ENCODE measurements at places on chromosomes 16 and 17. TPM values are rescaled to one million over a fixed set of nuclear protein-coding genes. Genes with fewer than 3 reads are reported as not detected.

The SULT1A4 gene
- total RNA-seq: 4.3 TPM

The NPIPB9 gene
- 3.7 TPM for total RNA-seq

The PLD6 gene
- total RNA-seq: 0.23 TPM

The ITGB4 gene
- total RNA-seq: 1.4 TPM

The CPHXL2 gene
- not detected for total RNA-seq

The MILR1 gene
- not detected for total RNA-seq

The PIP4K2B gene
- 105 TPM for total RNA-seq

The CTRB1 gene
- total RNA-seq: not detected

The CFAP119 gene
- 18.5 TPM for total RNA-seq

The MT1H gene
- total RNA-seq: not detected

The ABCA6 gene
- total RNA-seq: not detected

The SECTM1 gene
- total RNA-seq: not detected

The CALB2 gene
- not detected for total RNA-seq

The KRTAP9-6 gene
- not detected for total RNA-seq

The CLEC3A gene
- total RNA-seq: not detected

The MMP15 gene
- total RNA-seq: 36.6 TPM

DNA sequence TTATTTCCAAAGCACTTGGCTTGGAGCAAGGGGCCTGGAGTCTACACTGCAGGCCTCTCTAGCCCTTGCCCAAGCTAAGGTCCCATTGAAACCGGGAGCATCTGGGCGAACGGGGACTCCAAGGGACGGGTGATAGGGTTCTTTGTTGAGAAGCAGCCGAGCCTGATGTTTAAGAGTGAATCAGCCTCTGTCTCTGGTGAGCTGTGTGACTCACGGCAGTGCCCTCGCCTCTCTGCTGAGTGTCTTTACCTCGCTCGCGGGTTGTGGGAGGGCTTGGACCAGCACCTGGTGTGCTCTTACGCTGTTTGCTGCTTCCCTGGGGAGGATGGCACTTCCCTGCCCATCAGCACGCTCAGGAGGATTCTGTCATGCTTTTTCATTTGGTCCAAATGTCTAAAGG is 1.3 kb downstream of the HGS start:
- no peak for DNase-seq

DNA sequence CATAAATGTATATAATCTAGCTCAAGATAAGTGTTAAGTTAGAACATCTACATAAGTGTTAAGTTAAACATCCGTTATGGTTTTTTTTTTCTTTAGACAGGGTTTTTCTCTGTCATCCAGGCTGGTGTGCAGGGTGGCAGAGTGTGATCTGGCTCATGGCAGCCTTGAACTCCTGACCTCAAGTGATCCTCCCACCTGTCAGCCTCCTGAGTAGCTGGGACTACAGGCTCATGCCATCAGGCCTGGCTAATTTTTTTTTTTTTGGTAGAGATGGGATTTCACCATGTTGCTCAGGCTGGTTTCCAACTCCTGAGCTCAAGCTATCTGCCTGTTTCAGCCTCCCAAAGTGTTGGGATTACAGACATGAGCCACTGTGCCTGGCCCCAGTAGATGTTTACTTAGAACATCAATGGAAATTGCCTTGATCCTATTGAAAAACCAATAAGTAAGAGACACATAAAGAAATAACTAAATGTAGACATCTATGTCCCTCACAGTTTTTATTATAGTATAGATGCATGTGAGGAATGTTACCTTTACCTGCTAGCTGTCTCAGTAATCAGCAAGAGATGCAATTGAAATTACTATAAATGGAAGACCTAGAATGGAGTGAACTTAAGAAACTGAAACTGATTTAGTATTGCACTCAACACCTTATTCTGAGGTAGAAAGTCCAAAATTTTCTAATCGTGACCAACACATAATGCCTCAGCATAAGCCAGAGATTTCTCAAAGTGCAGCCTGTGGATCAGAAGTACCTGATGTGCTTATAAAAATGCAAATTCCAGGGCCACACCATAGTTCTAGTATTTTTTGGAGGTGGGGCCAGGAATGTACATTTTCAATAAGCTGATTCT is 5.5 kb upstream of the FAM20A start:
- no peak for DNase-seq

DNA sequence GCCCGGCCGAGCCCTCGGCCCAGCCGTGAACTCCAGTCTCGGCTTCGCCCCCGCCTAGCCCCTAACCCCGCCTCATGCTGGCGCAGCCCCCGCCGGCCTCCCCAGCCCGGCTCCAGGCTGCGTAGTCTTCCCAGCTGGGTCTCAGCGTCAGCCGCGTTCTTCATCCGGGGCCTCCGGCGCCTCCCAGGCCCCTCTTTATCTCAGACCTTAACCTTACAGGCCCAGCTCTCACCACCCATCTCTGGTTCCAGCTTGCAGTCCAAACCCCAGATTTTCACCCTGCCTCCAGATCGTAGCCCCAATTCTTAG is at the start of gene PROCA1:
Gene PROCA1 (minus strand): TSS at position 166 of the 309 bp plus-strand sequence. CDS start 228 bp downstream, outside the sequence.
- no peak for DNase-seq

- no peak for DNase-seq
These were observed 67.6 kb downstream of the CDH13 start for GRCh38 chr16:82694239-82694874.

- DNase-seq: peak; percentile 91
These were observed at the start of gene GDE1 for GRCh38 chr16:19521471-19522396. TSS of gene GDE1 (minus strand) at chr16:19522098. CDS start at chr16:19521964, 134 bp downstream.

DNA sequence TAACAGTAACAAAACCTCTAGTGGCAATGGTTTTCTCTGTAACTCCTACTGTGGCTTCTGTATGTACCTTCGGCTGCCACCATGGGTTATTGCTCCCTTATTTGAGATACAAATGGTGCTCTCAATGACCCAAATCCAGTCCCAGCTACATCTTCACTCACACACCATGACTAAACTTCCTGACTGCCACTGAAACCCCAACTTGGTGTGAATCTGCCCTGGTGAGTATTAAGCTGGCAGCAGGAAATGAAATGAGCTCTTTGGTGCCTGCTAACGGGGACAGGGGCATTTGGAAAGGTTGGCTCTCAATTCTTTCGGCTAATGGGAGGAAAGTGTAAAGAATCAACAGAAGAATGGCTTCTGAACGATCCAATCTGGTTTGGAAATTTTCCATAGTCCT is 7.5 kb upstream of the SLC35B1 start:
- DNase-seq: no peak

DNA sequence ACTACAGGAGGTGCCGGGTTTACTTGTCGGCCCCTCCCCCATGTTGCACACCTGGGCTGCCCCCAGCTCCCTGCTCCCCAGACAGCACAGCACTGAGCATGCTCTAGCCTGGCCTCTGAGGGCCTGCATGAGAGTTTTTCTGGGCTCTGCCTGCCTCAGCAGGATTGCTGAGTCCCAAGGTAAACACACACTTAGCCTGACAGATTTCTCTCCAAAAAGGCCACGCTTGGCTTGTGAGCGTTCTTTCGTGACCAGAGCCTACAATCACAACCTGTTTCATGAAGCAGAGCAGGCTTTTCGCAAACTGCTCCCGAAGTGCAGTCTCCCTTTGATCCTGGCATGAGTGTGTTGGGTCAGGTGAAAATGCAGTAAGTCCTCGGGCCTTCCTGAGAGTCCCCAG is 9.8 kb upstream of the CD300E start:
- no peak for DNase-seq

DNA sequence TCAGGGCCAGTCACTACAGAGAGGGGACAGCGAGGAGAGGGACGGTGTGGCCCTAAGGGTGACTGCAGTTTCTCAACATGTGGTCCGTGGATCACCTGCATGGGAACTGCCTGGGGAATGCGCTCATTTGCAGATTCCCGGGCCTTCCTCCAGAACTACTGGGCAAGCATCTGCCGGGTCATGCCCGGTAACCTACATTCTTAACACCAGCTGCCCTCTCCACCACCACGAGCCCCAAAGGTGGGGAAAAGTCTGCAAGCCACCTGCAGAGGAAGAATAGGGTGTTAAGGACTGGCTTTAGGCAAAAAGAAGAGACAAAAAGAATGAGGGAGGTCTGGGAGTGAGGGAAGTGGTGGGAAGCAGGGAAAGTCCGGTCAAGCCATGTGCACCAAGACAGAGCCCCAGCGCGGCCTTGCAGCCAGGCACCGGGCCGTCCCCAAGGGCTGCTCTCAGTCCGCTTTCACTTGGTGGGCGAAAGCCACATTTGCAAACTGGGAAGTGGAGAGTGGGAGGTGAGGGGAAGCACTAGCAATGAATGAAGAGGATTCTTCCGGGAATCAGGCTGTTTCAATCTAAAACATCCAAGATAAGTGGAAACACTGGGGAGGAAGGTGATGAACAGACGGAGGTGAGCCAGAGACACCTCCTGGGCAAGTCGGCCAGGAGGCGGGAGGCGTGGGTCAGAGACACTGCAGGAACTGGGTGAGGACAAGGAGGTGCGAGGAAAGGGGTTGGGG is 70.3 kb downstream of the N4BP1 start:
- no peak for DNase-seq

DNA sequence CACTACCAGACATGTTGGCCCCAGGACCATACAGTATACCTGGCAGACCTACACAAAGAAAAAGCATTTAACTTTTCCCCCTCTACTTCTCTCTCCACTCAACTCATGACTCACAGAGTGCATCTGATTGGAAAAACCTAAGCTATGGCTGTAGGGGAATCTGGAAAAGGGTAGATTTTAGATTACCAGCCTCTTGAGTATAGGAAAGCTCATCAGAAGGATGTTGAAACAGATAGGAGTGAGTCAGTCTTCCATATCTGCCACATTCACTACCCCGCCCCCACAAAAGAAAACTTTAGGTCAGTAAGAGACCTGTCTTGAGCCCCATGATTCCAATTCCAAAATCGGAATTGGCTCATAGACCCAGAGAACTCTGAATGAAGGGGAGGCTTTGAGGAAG is 12.3 kb downstream of the KRT9 start:
- DNase-seq: no peak

GRCh38 chr17:48565022-48565554 is 13.1 kb downstream of the HOXB4 start:
- no peak for DNase-seq

- DNase-seq: peak; percentile 43
These were observed 2.7 kb downstream of the ZFPM1 start for GRCh38 chr16:88455610-88456355.

DNA sequence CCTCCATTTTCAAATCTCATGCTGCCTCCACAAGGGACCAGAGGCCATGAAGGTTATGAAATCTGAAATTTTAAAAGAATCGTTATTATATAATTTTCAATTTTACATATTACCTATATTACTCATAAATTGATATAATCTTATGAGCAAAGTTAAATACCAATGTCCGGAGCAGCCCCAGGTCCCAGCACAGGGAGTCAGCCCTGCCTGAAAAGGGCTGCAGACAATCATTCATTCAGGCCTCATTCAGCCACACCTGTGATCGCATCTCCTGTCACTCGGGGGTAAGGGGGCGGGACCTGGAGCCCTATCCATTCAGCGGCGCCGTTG is 172.5 kb downstream of the AHSP start:
- DNase-seq: no peak

DNA sequence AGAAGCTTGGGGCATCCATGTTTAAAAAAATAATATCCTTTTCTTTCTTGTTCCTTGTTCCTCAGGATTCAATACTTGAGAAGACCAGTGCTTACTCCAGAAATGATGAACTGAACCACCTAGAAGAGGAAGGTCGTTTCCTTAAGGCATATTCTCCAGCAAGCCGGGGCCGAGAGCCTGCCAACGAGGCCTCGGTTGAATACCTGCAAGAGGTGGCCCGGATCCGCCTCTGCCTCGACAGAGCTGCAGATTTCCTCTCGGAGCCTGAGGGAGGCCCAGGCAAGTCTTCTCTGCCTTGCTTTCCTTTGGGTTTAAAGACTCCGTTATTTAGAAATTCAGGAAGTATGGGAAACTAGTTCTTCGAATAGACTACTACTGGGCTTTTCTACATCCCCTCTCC is 42.5 kb upstream of the ENDOV start:
- no peak for DNase-seq

DNA sequence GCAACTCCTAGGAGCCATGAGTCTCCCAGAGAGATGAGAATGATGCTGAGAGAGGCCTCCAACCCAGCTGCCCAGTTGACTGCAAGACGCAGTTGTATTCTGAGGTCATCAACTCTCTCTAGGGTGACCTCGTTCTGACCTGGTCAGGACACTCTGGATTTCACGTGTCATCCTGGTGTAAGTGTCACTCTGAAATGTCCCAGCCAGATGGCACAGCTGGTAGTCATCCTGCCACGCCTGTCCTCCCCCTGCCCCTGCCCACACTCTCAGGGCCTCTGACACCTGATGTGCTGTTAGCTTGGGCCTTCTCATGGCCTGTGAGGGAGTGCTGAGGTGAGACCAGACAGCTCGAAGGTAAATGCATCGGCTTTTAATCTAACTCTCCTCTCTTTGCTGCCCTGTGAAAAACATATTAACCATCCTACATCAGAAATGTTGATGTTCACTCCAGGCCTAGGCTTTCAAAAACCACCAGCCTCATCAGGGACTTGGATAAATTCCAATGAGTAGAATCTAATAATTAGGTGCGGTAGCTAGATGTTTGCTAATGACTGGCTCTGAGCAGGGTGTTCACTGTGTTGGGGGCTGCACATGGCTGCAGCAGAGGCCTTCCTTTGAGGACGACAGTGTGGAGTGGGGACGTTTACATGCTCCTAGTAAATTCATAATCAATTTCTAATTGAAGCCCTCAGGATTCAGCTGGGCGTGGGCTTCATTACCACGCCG is 13.8 kb downstream of the MLYCD start:
- DNase-seq: no peak

DNA sequence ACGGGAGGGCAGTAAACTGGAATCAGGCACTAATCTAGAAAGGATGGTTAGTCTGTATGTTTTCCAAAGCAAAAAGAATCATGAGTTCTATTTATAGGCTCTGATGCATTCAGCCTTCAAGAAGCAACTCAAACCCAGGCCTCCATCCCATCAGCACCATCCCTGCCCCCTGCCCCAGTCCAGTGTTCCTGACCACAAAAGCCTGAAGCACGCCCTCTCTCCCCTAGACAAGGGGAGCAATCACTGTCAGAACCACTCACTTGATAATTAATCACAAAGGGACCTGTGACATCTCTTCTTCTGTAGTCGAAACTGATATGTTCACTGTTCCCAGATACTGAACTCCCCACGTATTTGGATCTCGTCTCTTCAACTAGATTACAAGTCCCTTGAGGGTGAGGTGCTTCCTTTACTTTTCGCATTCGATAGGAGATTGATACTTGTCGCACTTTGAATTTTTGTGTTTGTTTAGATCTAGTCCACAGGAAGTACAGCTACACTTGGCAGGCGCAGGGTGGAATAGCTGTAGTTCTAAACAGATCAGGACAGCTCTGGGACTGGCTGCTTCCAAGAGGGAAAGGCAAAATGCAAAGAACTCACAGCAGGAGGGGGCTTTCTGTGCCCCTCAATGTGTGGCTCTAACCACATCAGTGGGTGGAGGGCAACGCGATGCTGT is 36.4 kb upstream of the CCDC182 start:
- DNase-seq: no peak

DNA sequence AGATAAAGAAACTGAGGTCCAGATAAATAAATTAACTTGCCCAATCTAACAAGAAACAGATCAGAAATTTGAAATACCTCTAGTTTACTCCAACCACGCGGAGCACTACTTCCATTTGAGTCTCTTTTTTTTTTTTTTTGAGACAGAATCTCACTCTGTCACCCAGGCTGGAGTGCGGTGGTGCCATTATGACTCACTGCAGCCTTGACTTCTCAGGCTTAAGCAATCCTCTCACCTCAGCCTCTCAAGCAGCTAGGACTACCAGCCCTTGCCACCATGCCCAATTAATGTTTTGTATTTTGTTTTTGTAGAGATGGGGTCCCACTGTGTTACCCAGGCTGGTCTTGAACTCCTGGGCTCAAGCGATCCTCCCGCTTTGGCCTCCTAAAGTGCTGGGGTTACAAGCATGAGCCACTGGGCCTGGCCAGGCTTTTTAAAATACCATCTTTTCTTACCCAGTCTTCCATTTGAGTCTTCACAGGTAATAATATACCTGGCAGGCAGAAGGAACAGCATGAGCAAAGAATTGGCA is 3.3 kb upstream of the NACA2 start:
- no peak for DNase-seq
